ENCODE measurements at places on chromosomes 7 and 10.

DNA sequence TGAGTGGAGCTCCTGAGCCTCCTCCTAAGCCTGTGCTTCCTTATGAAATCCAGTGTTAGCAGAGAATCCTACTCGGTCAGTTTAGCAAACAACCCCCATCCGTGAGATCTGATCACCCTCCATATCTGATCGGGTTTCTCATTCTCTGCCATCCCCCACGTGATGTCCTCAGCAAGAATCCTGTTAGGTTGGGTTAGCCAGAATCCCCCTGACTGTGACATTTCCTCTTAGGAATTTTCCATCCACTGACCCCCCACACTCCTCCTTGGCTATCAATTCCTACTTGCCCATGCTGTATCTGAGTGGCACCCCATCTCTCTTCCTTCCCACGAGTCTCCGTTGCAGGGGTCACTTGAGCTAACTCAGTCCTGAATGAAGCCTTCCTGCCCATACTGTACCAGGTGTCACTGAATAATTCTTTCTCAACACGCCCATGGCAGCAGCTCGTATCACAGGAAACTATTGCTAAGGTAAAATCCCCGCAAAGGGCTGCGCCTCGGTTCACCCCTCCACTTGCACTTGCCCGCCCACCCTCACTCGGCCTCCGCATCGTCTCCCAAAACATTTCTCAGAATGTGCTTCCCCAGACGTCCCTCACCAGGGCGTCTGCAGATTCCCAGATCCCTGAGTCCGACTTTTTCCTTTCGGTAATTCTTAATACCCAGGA, 44.1 kb downstream of the MYOF start:
- DNase-seq, result no peak

GRCh38 chr7:75762350-75762917, 9.6 kb downstream of the CCL26 start:
- DNase-seq, result no peak

GRCh38 chr7:150556521-150557138, 10.6 kb upstream of the GIMAP4 start:
- DNase-seq, result no peak

DNA sequence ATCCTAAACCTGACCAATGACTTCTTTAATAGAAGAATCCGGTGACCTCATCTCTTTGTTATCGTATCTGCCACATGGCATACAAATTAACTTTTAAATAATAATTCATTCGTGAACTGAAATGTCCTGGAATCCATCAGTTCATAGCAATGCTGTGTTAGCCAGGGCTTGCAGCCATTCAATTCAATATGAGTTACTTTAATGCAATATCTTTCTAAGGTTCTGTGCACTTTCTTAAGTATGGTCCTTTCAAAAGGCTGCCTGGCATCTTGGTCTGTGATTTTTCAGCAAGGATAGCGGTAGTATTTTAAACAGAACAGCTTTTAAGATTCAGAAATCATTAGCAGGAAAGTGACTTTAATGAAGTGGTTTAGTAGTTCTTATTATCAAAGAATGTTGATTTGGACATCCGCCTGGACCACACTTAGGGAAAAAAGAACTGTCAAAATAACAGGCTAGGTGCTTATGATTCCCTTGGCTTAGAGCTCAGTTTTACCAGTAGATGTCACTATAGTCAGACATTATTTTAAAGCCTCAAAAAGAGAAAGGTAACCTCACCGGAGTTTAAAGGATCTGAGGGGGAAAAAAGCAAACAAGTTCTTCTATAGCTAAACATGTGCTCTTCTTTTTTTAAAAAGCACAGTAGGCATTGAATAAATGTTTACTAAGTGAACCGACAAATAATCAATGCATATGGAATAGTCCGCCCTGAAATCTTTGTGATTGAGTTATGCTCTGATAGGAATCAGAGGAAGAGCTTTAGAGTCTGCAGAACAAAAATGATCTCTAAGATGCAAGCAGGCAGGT, 22.7 kb downstream of the SLC35G1 start:
- no peak for DNase-seq

GRCh38 chr7:133389727-133390126, 136.8 kb downstream of the EXOC4 start:
- no peak for DNase-seq

DNA sequence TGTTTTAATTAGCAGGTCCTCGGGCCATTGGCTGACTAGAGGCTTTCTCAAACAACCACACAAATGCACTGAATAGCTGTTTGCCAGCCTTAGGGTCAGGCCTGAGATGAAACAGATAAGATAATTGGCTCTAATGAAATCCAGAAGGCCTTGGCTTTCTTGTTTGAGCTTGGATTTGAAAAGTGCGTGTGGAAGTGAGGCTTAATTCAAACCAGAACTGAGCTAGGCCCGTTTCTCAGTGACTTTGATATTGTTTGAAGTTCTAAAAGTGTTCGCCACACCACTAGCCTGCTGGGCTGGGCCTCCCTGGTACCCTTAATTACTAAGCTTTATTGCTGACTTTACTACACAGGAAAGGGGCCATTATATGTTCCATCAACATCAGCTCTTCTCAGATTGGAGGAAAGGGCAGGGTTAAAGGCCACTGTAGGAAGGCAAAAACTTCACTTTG, 270.6 kb downstream of the TWIST1 start:
- DNase-seq, result no peak

DNA sequence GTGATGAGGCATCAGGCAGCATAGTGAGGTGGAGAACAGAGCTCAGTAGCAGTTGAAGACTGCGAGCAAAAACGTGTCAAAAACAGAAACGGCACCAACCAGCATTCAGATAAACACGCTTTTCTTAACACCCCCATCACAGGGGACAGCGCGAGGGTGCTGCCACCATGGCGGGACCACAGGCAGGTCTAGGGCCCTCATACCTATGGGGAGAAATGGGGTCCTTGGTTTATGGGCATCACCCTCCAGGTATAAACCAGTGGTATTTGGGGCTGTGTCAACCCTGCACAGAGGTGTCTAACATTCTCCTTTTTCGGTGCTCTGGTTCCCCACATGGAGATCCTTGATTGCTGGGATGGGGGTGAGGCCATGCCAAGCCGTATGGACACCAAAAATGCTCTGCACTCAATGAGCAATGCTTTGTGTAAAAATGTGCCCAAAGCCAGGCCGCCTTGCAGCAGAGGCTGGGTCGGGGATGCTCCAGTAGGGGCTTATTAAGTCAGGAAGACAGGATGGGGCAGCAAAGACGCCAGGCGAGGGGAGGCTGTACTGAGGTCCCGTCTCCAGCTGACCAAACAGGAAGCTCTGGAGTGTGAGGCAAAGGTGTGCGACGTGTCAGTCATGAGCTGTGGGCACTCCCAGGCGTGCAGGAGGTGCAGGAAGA, 191.5 kb downstream of the WDR37 start:
- no peak for DNase-seq

DNA sequence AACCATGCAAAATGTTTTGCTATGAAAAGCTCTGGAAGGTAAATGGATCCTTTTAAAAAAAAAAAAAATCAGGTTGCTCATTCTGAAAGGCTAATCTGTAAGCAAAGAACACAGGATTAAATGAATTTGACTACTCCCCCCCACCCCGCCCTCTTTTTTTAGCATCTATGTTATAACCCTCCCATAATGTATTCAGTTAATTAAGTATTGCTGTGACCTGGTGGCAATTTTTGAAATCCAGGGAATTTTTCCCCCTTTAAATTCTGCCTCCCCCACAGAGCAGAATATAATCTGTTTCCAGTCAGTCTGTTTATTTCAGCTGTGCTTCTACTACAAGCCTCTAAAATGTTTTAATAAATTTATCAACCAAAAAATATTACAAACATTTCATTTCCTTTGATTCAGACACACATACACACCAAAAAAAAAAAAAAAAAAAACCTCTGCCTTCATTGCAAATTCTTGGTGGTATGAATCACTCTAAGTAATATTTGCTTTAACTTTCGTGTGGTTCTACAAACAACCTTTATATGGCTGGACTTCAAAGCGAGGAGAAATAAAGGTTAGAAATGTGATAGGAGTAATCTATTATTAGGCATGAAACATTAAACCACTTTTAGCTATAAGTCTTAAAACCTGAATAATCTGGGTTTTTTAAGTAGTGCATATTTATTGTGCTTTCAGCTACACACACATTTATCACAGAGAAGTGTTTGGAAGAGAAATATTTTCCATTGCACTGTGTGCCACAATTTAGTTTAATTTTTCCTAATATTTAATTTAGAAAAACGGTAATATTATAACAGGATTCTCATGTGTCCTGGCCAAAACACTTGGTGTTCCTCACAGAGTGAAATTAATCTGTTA, 64.4 kb upstream of the ARID5B start:
- no peak for DNase-seq

DNA sequence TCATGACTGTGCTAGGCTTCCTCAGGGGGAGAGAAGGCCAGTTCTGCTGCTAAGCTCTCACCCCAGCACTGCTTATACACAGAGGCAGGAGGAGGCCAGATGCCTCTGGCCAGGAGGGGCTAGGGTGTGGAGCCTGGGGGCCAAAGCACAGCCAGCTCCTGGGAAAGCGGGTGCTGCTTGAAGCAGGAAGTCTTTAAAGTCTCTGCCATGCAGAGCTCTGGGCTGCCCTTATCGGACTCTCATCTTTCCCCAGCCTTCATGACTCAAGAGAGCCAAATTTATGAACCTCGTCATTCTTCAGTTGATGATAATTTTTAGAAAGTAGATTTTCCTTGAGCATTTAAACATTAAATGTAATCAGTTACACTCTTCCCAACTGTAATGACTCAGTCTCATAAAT, 11.2 kb upstream of the TSPAN14 start:
- no peak for DNase-seq

DNA sequence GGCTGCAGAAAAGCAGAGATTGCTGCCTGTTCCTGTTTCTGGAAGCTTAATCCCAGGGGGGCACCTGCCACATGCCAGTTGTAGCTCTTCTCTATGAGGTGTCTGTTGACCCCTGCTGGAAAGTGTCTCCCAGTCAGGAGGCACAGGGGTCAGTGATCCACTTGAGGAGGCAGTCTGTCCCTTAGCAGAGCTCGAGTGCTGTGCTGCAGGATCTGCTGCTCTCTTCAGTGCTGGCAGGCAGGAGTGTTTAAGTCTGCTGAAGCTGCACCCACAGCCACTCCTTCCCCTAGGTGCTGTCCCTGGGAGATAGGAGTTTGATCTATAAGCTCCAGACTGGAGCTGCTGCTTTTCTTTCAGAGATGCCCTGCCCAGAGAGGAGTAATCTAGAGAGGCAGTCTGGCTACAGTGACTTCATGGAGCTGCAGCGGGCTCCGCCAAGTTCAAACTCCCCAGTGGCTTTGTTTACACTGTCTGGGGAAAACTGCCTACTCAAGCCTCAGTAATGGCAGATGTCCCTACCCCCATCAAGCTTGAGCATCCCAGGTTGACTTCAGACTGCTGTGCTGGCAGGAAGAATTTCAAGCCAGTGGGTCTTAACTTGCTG, 57.6 kb upstream of the CROT start:
- DNase-seq, result no peak

- DNase-seq, result no peak
Observed at GRCh38 chr7:18671176-18671575, 175.6 kb downstream of the HDAC9 start.

DNA sequence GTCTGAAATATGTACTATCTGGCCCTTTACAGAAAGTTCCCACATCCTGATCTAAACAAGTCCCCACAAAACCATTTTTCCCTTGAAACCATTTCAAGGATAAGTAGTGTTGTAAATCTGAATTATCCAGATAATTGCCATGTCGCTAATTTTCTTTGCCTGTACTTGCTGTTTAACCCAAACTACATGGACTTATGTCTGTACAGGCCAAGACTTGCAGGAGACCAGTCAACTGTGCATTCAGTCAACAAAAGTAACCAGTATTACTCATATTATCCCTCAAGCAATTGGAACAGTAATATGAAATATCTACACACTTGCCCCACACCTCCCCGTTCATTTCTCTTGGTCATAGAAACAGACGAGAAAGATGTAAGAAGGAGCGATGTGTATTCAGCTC, 347.8 kb upstream of the NFE2L3 start:
- no peak for DNase-seq

DNA sequence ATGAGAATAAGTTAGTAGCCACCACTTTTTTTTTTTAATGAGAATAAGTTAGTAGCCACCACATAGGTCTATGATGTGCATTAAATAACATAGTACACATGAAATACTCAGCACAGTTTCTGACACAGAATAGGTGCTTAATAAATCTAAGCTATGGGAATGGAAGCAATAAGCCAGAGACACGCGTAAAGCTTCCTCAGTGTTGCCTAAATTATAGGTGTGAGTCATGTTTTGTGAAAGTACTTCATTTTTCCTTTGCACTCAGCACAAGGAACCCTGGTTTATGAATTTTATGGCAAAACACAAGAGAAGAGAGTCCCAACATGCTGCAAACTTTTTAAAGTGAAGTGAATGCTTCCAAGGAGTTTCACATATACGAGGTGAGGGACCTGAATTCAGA, 267.4 kb downstream of the RNLS start:
- DNase-seq, result no peak

DNA sequence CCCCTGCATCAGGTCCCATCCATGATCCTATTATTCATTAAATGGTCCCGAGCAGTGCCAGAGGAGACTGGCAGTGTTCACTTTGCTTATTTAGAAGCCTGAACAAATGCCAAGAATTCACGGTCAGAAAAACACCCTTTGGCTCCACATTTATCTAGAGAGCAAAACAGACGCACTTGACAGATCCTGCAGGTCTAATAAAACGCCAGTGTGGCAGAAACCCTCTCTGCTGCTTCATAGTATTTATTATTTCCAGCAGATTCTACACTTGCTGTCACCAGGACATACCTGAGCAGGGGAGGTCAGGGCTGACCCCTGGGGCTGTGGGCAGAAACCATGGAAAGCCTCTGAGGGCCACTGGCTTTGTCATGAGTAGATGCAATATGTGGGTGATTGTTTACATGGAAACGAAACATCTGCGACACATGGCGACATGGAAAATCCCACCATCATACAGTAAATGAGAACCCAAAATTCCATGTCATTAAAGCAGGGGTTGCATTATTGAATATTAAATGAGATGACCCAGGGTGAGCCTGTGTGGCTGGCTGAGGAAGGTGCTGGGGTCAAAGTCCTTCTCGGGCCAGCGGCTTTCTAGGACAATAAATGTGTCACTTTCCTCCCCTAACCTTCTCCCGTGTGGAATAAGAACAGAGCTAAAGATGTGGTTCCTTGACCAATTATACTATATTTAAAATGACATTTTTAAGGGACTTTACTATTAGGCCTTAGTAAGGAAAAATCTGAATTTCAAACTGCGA, 205.9 kb upstream of the SVIL start:
- no peak for DNase-seq

DNA sequence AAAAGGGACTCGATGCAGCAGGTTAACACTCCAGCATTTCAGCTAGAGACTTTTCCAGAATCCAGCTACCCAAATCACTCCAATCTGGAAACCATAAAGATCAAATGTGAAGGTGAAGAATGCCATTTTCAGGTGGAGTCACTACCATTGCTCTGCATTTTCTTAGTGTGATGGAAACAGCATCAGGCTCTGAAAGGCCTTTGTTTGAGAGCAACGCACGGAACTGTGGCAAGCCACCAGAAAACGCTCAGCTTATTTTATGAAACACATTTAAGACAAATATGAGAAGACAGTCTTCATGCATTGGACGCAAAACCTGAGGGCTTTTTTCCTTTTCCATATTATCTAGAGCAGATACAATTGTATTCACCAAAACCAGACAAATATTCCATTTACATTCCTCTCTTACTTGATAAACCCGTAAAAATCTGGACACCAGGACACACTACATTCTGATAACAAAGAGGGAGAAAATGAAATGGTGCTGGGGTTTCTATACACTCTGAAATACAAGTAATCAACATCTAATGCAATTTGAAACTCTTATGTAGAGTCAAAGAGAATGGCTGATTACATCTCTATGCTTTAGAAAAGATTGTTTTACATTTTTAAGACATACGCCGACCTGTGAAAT, 99.1 kb downstream of the NRP1 start:
- DNase-seq, result no peak
